Activated effector memory CD4-positive, alpha-beta T cell treated with Interleukin-2 at 50 U/mL for 16 hours (primary cell): ENCODE measurements at places on chromosomes 13 and 19.

GRCh38 chr19:17775245-17775927 is 19.6 kb upstream of the B3GNT3 start:
- no peak for DNase-seq

DNA sequence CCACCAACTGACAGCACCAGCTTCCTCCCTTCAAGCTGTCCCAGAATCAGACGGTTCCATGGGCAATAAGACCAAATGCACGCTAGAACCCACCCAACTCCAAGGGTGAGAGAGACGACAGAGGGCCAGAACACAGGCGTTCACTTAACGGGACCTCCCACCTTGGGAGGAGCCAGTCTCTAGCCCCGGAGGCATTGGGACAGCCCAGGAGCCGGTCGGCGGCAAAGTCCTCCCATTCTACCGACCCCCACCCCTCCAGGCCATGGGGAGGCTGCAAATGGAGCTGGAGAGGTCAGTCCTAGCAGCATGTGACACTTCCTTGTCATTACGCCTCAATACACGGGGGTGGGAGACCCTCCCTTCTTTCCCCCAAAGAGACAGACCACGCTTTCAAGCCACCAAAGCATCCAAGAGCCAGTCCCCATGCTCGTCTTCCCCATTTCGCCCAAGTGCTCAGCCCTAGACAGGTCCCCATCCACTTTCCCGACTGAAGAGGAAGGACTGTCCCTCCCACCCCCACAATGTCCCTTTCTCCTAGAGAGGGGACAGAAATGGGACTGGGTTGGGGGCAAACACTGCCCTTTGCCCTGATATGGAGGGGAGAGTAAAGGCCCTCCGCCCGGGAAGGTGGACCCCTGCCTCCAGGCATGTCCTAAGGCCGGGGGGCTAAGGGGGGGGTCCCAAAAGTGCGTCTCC is 964 bp downstream of the KHSRP start:
- no peak for DNase-seq

- DNase-seq = no peak
These were observed 513 bp downstream of the MIER2 start for GRCh38 chr19:343941-344624.

DNA sequence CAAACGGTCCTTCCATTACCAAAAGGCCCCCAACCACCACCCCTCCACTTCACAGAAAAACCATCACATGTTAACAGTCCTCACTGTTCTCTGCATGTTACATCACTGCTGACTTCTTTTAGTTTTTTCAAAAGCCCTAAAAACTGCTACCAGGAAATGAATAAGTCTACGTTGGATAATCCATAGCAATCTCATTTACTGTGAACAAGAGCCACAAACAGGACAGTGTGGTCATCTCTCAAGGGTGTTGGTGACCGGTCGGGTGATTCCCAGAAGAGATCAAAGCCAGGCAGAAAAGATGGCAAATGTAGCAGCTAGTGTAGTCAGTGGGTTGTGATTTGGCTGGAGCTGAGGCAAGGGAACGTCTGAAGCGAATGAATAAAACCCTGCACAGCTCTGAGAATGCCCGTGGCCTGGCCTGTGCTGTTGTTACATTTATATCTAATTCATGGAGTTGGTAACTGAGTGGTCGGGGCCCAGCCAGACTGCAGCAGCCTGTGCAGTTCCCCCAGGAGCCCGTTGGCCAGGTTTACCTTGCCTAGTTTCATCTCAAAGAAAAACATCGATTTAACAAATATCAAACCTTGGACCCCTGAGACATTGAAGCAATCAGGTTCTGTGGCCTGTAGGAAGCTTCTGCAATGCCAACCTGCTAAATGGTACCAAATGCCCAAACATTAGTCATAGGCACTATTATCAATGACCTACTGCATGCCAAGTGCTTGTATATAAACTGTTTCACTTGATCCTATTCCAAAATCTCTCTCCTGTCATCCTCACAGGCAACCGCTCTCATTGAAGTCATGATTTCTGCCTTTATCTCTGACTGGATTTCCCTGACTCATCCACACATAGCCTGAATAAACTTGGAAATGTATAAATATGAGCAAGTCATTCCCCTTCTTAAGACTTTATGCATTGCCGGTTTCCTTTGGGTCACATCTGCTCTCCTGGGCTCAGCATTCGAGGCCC is 153.8 kb upstream of the SERP2 start:
- no peak for DNase-seq

GRCh38 chr13:113407531-113408393 is 43.8 kb upstream of the GRTP1 start:
- no peak for DNase-seq

- DNase-seq = no peak
These were observed 71.8 kb downstream of the CDADC1 start for GRCh38 chr13:49319551-49319950.

GRCh38 chr13:25380741-25381324 is 9.1 kb downstream of the ATP8A2 start:
- no peak for DNase-seq

DNA sequence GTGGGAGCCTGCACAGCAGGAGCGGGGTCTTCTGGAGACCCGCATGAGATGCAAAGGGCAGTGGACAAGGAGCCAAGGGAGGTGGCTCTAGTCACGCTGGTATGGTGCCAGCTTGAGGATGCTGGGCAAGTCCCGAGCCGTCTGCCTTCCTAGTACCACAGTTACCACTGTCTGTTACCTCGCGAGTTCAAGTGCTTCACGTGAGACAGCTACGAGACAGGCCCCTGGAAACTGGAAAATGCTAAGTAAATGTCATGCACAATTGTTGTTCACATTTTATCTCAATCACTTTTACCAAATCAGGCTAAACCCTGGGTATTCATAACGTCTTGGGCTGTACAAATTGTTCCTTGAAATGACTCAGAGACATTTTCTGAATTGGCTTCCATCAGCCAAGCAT is 155.7 kb downstream of the TNFRSF19 start:
- no peak for DNase-seq
